ENCODE measurements at places on chromosomes 7 and 10.

DNA sequence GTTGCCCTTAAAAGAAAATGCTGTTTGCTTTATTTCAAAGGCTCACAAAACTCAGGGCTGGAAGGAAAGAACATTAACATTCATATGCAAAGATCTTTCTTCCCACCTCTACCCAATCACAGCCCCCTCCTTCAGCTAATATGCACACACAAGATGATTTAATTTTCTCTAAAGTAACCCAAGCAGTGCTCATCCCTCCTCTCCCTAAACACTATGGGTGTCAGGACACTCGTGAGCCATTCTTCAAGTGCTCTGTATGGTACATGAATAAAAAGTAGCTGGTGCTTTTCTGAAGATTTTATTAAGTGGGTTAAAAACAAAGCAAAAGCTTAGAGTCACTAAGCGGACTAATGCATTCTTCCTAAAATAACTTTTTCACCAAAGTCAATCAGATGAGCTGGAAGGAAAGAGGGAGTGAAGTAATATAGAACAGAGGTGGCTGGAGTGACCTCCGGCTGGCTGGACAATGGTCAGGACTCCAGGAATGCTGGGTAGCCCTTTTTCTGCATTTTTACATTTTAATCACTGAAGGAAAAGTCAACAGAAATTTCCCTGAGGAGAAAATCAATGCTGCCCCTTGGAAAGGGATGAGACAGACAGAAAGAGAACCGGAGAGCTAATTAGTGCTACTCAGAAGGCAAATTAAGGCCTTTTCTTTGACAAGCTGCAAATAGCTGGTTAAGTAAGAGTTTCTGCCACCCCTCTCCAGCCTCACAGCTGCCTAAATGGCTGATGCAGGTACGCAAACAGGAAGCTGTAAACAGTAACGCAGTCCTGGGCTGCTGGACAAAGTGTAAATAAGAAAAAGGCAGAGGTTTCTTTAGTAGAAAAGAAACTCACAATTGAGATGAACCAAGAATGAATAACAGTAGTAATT, 6.6 kb downstream of the DGKI start:
- DNase-seq, result no peak

DNA sequence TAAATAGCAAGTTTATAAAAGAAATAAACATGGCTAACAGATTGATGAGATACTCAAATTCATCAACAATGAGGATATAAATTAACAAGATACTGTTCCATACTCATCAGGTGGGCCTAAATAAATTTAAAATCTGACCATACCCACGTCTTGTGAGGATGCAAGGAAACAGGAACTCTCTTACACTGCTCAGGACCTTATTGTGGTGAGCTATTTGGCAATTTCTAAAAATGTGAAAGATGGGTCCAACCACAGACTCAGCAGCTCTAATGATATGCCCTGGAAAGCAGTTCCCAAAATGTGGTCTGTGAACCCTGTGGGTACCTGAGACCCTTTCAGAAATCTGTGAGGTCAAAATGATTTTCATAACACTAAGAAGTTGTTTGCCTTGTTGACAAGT, 21.5 kb downstream of the RPP38 start:
- DNase-seq, result no peak

DNA sequence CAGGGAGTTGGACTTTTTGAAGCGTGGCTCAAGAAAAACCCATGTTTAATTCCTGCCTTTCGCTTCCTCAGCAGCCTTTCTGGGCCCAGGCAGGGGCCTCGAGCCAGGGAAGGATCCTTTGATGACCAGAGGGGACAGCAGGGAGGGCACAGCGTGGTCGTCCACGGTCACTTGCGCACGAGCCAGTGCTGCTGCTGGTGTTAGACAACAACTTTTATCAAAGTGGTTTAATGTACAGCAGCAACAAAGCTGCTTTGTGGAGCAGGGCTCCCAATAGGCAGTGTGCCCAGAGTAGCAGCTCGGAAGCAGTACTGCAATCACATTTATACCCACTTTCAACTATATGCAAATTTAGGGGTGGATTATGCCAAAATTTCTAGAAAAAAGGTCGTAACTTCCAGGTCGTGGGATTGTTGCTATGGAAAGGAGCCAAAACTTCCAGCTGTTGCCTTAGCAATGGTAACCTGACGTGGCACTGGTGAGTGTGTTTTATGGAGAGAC, 6.1 kb downstream of the GIMAP1 start:
- DNase-seq, result no peak

GRCh38 chr7:134298902-134299683, 17.6 kb downstream of the SLC35B4 start:
- peak; percentile 66 for DNase-seq

DNA sequence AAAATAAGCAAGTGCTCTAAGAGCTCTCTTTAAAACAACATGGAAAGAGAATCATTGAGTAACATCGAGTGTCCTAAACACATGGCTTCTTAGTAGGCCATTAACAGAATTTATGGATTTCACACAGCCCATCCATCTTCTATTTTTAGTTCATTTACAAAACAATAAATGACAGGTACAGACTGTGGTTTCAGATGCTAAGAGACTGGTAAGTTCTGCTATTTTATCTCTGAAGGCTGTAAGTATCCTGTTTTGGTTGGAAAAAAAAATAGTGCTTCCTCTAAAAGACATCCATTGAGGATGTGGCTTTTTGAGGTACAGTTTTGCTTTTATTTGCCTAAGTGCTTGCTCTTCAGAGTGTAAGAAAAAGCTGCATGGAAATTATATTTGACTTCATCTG, 27.4 kb upstream of the GNAI1 start:
- DNase-seq, result no peak

DNA sequence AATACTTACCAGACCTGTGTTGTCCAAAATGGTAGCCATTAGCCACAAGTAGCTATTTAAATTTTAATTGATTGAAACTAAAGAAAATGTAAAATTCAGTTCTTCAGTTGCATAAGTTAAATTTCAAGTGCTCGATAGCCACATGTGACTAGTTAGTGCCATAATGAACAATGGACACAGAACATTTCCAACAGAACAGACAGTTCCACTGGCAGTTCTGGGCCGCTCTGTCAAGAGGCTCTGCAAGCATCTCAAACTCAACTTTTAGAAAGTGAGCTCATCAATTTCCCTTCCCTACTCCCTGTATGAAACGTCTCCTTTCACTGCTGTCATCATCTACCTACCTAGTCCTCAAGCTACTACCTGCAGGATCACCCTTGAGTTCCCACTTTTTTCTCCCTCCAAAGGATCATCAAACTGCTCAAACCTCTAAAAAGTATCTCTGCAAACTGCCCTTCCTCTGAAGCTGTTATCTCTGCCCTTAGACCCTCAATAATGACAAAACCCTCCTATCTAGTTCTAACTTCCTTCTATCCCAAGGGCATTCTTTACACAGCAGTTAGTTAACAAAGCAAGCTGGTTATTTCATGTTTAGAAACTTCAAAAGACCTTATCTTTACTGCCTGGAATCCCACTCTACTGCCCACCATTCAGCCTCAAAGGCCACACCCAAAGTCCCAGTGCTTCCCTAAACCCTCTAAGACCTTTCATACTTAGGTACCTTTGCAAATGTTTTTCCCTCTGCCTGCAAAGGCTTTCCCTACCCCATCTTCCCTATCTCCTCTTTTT, 20.6 kb downstream of the SHTN1 start:
- no peak for DNase-seq

DNA sequence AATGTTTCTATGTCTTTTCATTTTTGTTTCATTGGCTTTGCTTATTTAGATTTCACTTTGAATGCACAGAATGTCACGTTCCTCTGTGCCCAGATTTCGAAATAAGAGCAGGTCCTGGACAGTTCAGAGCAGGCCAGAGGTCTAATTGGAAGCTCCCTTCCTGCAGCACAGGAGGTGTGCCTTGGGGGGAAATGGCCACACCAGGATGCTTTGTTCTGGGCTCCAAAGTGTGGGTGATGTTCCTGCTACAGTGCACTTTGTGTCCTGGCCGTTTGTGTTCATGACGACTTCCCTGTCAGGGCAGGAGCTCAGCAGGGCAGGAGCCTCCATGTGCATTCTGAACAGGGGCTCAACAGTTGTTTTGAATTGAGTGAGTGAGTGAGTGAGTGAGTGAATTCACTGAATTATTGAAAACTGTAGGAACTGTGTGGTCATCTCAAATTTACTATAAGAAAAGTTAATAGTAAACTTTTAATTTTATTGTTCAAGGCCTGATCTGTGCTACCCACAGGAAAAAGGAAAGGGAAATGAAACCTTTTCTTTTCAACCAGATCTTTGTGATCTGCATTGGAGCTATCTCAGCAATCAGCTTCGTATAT, 109.5 kb upstream of the GJD4 start:
- no peak for DNase-seq

DNA sequence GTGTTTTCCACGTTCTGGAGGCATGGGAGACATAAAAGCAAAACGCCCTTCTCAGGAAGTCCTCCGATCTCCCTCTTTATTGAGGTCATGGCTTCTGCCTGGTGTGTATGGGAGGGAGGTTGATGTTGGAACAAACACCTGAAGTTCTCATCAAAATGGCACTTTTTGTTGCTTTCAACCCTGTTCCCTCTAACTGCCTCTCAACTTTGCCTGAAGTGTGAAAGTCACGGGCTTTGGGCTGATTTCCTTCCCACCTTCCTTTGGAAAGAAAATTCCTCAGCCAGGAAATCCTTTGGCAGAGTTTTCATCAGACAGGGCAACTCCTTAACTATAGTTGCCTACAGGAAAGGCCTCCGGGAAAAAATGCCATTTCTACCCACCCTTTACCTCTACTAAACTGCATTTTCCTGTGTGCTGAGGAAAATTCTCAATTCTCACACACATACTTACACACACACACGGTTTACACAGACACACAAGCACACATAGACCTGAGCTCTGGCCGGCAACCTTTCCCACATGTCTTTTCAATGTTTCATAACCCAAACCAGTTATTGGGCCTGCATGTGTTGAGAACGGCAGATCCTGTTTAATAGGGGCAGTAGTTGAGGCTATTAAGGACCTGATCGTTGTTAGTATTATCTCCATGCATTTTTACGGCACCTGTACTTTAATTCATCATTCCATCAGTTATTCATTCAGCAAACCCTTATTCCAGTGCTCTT, 36.4 kb downstream of the CYP17A1 start:
- no peak for DNase-seq

- no peak for DNase-seq
These were observed 252.6 kb upstream of the ANKRD30A start for GRCh38 chr10:36872702-36873393.

DNA sequence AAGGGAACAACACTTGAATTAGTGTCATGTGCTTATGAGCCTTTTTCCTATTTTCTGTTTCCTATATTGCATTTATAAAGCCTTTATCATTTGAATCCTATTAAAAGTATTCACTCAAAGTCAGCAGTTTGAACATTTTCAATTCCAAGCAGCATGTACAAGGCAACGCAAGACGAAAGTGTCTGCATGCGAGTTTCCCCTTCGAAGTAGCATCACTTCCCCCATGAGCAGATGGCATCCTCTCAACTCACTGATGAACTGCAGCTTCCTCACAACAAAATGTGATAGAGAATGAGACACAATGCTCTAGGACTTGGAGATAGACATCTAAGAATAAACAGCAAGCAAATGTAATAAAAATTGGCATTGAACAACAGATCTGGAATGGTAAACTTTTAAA, 270.7 kb downstream of the PRPF18 start:
- DNase-seq, result no peak

DNA sequence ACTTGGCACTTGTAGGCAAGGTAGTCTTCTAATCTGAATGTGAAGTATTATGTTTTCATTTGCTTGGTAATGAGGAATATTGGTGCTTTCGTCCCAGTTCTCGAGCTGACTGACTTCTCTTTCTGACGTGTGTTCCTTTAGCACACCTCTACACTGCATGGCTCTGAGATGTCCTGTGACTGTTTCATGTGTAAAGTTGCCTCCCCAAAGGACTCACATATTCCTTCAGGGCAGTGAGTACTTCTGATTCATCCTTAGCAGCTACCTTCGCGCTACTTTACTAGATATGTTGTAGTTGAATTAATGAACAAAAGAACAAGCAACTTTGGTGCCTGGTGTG, 113.7 kb downstream of the EGFR start:
- DNase-seq, result no peak

- no peak for DNase-seq
These were observed 94.9 kb upstream of the SKAP2 start for GRCh38 chr7:26959290-26959689.

DNA sequence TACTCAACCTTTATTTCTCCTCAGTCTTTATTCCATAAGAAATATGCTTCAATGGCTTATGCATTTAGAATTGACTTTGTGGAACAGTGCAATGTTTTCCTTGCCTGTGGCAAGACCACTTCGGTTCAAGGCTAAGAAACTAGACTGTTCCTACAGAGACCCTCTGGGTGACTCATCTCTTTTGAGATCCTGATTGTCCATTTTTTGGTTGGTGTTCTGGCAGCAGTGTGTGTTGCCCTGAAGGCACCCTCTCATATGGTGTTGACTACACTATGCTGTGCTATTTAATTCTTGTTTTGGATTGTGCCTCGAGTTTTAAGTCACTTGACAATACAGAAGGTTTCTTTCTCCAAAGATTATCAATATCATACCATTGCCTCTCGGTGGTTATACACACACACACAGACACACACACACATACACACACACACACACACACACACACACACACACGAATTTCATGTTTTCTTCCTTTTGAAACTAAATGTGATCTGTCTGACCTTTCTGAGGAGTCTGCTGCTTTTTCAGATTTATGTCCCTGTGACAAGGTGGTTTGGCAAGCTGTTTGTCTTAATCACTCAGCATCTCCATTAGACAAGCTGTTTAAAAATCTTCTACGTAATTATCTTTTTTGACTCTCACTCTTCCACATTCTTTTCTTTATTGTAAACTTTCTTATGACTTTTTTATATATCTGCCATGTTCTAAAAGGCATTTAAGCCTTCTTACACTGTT, 187.2 kb downstream of the VTI1A start:
- DNase-seq, result no peak

- no peak for DNase-seq
These were observed 32.1 kb downstream of the ZMYND11 start for GRCh38 chr10:167383-167782.

DNA sequence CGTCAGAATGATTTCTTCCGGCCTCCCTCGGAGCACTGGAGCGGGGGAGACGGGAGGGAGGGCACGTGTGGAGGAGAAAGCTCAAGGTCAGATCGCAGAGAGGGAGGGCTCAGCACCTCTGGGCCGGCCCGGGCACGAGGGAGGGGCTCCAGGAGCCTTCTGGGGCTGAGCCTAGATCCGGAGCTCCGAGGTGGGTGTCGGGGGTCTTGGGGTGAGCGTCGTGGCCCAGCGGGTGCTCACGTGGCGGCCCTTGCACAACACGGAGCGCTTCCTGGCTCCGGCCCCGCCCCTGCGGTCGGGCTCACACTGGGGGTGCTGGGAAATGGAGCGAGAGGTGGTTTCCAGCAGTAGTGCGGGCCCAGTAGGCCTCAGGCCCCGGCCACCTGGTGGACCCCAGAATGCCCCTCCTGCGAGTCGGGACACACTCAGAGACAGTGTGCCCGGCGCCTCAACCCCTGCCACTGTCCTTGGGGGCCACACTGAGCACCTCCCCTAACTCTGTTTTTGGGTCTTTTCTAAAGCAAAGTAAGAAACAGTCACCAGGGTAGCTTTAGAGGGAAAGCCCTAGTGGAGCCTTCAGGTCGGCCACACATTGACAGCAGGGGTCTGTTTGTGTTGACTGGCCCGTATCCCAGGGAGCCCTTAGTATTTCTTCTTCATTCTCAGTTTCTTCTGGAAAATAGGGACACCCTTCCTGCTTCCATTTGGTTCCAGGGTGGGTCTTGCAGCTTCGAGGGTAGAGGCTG, 798 bp downstream of the PPIF start:
- DNase-seq, result peak; percentile 82

Measured in ovary (tissue), 10 donors.